Activated CD4-positive, alpha-beta T cell treated with anti-CD3 and anti-CD28 coated beads, Interleukin-2, amount 50 U/mL, for 1 hour (primary cell): ENCODE measurements at places on chromosomes 7 and 10.

- no peak for DNase-seq
These were observed 54.2 kb downstream of the CDC123 start for GRCh38 chr10:12250181-12250580.

DNA sequence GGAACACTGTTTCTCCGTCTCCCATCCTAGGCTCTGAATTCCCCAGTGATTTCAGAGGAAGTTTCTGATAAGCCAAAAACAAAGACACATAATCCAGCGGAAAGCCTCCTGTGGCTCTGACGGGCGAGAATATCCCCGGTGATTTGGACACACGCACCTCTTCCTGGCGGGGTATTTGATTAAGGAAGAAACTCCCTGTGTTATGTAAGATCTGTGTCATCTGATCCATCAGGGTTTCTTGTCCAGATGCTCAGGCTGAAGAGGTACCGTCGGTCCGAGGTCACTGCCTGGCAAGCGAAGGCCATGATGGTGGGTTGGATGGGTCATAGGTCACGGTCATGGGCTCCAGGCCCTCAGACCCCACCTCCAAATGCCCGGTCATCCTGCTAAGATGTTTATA is 39.6 kb upstream of the DNAJB6 start:
- no peak for DNase-seq

DNA sequence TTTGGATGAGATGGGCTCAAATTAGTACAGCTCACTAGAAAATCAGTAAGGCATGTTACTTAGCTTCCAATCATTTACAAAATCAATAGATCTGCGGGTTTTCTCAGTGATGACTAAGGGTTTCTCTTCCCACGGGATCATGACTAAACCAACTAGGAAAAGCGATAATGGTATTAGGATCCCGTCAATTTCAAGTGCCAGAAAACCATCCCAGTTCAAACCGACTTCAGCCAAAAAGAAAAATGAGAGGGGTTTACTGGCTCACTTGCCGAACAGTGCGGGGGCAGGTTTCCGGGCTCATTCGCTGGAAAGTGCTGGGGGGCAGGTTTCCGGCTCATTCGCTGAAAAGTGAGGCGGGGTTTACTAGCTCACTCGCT is 62.1 kb upstream of the LYZL2 start:
- DNase-seq = no peak

- no peak for DNase-seq
These were observed 97.8 kb upstream of the MPP7 start for GRCh38 chr10:28400681-28401080.

DNA sequence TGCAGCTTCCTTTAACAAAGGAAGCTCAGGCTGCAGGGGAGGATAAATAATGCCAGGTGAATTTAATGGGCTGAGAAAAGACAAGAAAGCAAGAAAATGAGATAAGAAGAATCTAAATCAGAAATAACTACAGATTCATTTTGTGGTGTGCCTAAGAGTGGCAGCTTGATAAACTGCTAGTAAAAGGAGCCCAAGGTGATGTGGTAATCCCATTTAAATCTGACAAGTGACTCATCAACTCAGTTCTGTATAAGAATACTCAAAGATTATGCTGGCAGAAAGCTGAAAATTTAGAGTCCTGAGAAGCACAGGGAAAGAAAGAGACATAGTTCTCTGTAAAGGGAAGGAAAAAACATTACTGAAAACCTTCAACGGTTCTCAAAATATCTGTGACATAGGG is 109.4 kb upstream of the PDE1C start:
- DNase-seq = no peak
